Adrenal gland (tissue), 19 donors: ENCODE measurements at places on chromosomes 4 and X.
A peak's percentile ranks its signal among the peaks of the same experiment; 100 is the strongest.

DNA sequence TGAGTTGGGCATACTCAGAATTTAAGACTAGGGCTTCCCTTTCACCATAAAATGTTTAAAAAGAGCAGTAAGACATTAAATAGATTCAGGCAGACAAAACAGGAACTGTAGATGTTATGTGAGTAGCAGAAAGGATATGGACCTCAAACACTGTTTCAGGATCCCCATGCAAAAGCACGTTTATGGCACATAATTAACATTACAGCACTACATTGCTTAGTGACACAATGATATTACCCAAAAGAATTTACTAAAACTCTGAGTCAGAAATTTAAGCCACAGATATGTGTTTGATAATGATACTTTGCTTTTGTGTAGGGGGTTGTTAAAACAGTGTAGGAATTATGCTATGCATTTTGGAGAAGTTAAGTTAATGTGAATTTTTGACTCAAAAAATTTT, 266.3 kb downstream of the PDGFC start:
- no peak for DNase-seq

- DNase-seq, result no peak
Observed at GRCh38 chr4:70808151-70808550, 31.5 kb downstream of the GRSF1 start.

- DNase-seq, result no peak
Observed at GRCh38 chrX:107325467-107325866, 119.1 kb downstream of the DNAAF6 start.

DNA sequence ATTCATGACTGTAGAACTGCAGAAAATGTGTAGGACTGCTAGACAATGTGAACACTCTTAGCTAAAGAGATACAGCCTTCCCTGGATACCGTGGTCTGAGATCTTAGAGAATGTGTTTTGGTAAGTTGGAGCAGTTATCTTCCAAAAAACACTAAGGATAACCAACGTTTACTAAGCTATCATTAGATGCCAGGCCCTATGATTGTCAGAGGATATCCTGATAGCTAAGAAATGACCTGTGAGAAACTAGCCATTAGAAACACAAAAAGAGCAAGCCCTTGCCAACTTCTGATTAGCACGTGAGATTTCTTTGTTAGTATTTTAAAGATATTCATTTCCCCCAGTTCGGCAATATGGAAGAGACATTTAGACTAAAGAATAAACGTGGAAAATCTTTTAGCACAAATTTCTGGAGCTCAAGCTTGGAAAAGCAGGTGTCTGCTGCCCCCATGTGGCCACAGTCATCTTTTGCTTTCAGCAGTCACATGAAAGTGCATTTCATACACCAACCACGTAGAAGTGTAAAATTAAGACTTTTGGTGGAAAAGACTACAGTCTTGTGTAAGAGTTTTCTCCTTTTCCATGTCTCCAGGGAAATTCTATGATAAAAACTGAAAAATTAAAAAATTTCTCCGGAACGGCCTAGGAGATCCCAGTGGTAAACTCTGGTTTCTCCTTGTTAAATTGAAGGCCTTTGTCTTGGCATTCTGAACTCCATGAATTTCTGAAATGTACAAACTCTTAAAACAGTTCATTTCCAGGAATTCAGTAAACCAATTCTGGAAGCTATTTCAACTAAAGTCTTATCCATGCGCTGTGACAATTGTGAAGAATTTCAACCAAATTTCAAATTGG, 136.4 kb downstream of the ZNF674 start:
- DNase-seq, result peak; percentile 85

DNA sequence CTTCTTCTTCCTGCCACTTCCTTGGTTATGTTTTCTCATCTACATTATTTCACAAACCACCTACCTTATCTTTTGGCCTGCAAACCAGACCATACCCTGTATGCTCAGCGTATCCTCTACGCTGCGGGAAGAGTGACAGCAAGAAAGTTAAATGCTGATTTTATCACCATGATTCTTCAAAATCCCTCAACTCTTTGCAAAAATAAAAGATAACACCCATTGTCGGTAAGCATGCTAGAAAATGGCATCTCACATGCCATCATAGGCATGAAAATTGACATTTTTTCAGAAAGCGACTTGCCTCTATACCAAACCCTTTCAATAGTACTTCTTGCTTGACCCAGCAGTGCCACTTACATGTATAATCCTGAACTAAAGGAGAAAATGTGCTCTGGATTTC, 102.0 kb downstream of the HPGD start:
- no peak for DNase-seq

GRCh38 chr4:124459941-124460310, 252.6 kb downstream of the ANKRD50 start:
- no peak for DNase-seq

DNA sequence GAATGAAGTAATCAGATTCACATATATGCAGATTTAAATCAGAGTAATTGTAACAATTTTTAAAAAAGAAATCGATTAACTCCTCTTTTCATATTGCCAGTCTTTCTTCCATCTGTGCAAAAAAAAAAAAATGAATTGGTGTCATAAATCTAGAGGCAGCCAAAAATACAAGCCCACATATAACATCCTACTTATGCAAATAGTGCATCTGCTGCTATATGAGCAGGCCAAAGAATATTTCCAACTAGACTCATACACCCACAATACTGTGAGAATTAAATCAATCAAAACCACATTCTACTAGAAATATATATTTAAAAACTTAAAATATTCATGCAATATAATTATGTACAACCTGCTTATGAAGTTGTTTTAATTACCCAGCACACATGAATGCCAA, 298.1 kb upstream of the TRAM1L1 start:
- no peak for DNase-seq

GRCh38 chr4:124940387-124940786, 227.9 kb upstream of the ANKRD50 start:
- DNase-seq, result no peak

GRCh38 chr4:110619463-110620247, 3.2 kb downstream of the PITX2 start:
- no peak for DNase-seq

GRCh38 chr4:120568731-120569130, 353.8 kb downstream of the PRDM5 start:
- no peak for DNase-seq

- DNase-seq, result no peak
Observed at GRCh38 chr4:73727685-73728084, 12.7 kb upstream of the CXCL8 start.

GRCh38 chrX:20244931-20245330, 21.8 kb downstream of the RPS6KA3 start:
- DNase-seq, result no peak

DNA sequence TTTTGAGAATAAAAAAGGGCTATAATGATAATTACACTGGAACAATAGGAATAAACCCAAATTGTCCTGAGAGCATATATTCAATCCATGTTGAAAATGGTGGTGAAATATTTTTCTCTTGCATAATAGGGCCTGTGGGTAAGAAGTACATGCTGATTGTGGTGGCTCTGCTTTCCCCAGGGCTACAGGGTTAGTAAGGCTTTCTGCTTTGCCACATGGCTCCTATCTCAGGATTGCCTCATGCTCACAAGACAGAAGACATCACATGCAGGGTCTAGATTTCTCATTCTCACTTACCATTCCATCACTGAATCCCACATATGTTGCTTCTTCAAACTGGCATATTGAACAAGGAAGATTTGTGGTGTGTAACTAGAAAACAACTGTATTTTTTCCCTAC, 12.4 kb upstream of the VEGFC start:
- no peak for DNase-seq

DNA sequence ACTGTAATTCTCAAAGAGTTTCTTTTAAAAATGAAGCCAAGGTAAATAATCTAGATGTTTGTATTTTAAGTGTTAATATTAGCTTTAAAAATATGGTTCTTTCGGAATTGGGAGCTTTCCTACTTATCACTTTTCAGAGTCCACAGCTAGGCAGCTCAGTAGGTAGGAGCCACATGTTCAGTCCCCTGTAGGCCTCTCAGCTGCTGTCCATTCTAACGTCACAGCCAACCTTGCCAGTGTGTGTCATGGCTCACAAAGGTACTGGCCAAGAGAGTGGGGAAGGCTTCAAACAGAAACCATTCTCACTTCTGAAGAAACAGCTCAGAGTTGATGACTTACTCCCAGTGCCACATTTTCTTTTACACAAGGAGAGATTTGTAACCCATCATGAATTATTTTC, 50.0 kb upstream of the BRS3 start:
- no peak for DNase-seq

GRCh38 chr4:11597506-11597905, 168.8 kb upstream of the HS3ST1 start:
- DNase-seq, result no peak

DNA sequence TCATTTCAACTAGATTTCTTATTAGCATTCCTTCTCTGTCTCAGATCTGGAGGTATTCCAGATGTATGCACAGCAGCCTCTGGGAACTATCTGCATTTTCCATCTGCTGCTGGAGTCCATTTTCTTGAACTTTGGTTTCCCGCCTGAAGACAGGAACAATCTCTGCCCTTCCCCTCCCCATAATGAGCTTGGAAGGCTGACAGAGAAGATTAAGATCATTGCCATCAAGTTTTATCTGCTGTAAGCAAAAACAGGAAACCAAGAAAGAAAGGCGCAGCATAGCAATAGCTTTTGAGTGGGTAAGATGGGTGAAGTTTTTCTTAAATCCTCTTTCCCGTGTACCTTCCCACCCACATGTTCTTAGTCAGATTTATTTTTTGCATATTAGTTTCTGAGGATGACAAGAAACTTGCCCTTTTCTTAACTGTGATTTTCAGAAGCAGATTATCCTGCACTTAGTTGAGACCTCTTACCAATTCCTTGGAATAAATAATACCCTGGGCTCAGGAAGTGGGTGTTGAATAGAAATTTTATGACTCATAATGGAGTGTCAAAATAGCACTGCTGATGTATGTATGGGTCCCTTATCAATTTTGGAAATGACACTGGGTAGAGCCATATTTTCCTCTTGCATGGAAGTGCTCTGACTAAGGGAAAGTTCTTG, 78.3 kb downstream of the CT47B1 start:
- DNase-seq, result no peak

GRCh38 chrX:17465201-17465600, 90.2 kb downstream of the NHS start:
- DNase-seq, result no peak

GRCh38 chr4:140777894-140778293, 21.7 kb upstream of the TBC1D9 start:
- no peak for DNase-seq

- no peak for DNase-seq
Observed at GRCh38 chrX:108131471-108131870, 39.9 kb downstream of the ATG4A start.

DNA sequence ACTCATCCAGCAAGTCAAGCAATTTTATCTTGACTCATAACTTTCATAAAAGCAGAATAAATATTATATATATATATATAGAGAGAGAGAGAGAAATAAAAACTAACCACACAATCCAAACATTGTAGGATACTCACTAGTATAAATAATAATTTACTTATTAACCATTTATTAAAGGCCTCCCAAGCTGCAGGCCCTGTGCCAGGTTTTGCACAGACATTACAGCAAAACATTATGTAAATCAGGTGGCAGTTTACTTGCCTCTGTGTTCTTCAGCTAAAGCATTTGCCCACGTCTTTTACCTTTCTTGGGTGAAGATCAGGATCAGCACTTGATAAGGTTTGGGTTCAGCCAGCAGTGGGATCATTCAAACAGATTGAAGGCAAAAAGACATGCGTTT, 75.6 kb downstream of the CLDN22 start:
- no peak for DNase-seq

- DNase-seq, result no peak
Observed at GRCh38 chr4:55615008-55615407, 21.1 kb downstream of the NMU start.

GRCh38 chr4:8706216-8707044, 113.9 kb downstream of the CPZ start:
- peak; percentile 4 for DNase-seq

- no peak for DNase-seq
Observed at GRCh38 chrX:64792598-64793337, 183.5 kb downstream of the ZC4H2 start.

DNA sequence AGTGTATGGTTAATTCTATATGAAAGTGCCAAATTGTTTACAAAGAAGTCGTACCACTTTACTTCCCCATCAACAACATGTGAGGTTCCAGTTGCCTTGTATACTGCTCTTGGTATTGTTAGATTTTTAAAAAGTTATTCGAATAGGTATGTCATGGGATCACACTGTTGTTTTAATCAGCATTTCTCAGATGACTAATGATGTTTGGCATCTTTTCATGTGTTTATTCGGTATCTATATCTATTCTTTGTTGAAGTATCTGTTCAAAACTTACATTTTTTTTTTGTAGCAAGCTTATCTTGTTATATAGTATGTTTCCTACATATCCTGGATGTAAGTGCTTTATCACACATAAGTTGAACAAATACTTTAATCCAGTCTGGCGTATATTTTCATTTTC, 99.4 kb upstream of the MAB21L2 start:
- no peak for DNase-seq

- DNase-seq, result no peak
Observed at GRCh38 chr4:43425206-43425605, 532.7 kb downstream of the GRXCR1 start.

GRCh38 chrX:122818068-122818467, 366.0 kb upstream of the GRIA3 start:
- no peak for DNase-seq

- DNase-seq, result no peak
Observed at GRCh38 chr4:138835832-138836533, 179.6 kb upstream of the NOCT start.

DNA sequence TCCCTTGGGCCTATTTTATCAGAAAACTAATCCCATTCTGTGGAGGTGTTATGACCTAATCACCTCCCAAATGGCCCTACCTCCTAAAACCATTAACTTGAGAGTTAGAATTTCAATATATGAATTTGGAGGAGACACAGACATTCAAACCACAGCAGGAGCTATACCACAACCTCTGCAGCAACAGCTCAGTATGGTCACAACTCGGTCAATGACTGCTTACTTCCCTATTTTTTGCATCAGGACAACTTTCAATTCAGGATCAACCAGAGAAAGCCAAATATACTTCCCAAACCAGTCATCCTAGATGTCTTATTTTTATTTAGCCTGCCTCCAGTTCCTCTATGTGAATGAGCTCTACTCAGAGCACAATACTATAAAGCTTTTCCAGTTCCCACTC, 11.3 kb upstream of the SMARCA5 start:
- DNase-seq, result no peak

DNA sequence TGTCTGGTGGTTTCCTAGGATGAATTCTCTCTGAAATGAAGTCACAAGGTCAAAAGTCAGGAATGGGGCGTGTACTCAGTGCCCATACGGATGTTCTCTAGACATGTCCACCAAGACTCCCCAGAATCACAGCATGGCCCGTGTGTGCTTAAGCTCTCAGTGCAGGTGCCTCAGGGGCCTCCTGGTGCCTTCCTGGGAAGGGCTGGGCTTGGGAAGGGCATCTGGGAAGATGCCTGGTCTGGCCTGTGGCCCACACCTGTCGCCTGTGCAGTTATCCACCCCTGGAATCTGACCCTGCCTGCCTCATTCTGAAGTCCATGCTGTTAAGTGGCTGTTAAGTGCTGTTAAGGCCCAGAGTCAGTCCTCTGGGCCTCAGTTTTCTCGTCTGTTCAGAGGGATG, 31.2 kb downstream of the SORCS2 start:
- DNase-seq, result no peak

GRCh38 chr4:108415389-108415788, 205.0 kb upstream of the RPL34 start:
- no peak for DNase-seq
